ENCODE measurements at places on chromosomes 3 and 15.
A peak's percentile ranks its signal among the peaks of the same experiment; 100 is the strongest.

- no peaks in the 10 kb centered on the region for H3K27me3 ChIP-seq
- no peaks in the 10 kb centered on the region for H3K36me3 ChIP-seq
- peaks cover 4% of the 10 kb centered on the region for H3K4me1 ChIP-seq
- no peak overlapping the region for H3K4me3 ChIP-seq
Observed at GRCh38 chr3:28860307-28860706, 420.6 kb upstream of the RBMS3 start.

DNA sequence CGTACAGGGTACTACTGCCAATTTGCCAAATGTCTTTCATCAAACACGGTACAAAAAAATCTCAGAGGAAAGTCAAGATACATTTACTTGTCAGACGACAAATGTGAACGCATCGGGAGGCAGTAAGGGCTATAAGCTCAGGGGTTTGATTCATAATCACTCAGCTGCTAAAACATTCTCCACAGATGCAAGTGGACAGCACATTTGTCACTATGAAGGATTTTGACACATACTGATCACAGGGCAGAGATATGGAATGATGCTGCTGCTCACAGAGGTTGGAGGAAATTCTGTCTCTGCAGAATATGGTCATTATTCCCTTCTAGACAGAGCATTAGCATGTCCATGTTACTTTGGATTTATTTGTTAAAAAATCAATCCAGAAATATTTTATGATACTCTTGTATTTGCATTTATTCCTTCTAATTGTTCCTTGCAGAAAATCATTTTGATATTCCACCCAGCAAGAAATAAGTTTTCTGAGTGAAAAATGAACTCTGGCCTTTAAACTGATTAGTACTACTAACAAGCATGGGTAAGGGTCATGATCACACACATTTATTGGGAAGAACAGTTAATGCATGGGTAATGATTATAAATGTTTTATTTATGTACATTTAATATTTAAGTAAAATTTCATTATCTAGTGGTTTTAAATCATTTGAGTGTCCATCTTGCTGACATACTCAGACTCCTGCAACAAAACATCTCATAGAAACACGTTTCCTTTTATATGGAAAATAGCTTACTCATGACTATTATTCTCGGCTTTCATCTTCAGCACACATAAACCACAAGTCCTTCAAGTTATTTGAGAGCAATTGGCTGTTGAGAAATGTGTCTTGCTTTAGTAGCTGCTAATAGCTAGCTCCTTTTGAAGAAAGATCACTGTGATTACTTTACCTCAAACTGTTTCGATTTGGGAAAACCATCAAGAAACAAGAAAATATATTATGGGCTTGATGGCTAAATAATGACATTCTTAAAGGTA is 559.3 kb downstream of the MECOM start:
- H3K4me3 ChIP-seq = no peak overlapping the region
- H3K27ac ChIP-seq = no peak overlapping the region
- no peak for DNase-seq
- H3K27me3 ChIP-seq = no peaks in the 10 kb centered on the region

DNA sequence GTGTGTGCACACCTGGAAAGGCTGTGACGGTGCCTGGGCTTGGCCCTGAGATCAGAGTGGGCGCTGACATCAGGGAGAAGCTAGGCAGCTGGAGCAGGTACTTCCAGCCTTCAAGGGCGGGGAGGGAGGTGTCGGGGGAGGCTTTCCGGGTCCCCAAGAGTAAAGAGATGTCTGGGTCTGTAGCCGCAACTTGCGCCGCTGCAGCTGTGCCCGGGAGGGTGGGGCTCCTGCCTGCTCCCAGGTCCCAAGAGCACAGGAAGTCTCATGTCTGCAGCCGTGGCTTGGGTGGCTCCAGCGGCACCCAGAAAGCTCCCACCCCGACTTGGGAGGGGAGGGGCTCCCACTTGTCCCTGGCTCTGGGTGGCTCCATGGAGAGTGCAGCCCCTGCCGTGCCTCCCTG is 103.2 kb upstream of the BNIP2 start:
- no peaks in the 10 kb centered on the region for H3K36me3 ChIP-seq
- no peak overlapping the region for H3K4me3 ChIP-seq
- no peak for DNase-seq
- no peak overlapping the region for H3K27ac ChIP-seq
- H3K27me3 ChIP-seq = no peaks in the 10 kb centered on the region
- no peaks in the 10 kb centered on the region for H3K4me1 ChIP-seq

GRCh38 chr3:23999012-23999641 is 54.0 kb downstream of the NR1D2 start:
- peak; percentile 81 for DNase-seq
- H3K4me1 ChIP-seq = peaks cover 4% of the 10 kb centered on the region
- H3K4me3 ChIP-seq = no peak overlapping the region
- no peak overlapping the region for H3K27ac ChIP-seq

GRCh38 chr3:193271101-193271840 is 30.2 kb downstream of the PLAAT1 start:
- peaks cover 9% of the 10 kb centered on the region for H3K4me1 ChIP-seq
- DNase-seq = no peak
- no peaks in the 10 kb centered on the region for H3K27me3 ChIP-seq
- H3K36me3 ChIP-seq = no peaks in the 10 kb centered on the region

All from endothelial cell (in vitro differentiated cells).